ENCODE measurements at places on chromosomes 13 and 19.

DNA sequence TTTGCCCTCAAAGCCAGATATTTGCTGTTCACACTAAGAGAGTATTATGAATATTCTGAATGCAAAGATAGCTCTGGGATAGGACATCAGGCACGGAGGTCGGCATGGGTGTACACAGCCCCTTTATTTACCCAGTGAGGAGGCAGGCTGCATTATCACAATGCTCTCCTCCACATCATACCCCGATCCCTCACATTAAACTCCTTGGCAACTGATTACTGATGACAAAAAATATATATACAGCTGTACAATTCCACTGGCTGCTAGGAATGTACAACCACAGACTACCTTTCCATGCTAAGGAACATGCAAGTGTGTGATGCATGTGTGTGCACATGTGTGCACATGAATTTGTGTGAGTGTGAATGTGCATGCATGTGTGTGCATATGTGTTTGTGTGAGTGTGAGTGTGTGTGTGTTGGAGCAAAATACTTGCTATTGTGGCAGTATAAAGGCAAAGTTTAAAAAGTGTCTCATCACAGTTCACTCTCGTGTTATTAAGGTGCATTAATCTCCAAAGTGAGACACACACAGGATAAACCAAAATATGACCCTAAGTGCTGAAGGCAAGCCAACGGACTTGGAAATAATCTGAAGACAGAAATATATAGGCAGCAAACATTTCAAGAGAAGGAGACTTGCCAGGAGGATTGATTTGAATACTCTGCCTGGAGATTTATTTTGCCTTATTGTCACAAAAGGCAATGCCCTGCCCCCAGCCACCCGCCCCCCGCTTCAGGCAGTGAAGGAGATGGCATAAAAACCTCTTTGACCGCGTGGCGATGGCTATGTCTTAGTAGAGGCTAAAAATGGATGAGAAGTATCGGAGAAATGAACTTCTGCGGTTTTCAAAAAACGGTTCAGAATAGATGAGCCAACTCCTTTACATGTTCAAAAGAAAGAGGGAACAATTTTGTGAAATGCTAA is 274.8 kb downstream of the TSHZ3 start:
- DNase-seq = no peak

DNA sequence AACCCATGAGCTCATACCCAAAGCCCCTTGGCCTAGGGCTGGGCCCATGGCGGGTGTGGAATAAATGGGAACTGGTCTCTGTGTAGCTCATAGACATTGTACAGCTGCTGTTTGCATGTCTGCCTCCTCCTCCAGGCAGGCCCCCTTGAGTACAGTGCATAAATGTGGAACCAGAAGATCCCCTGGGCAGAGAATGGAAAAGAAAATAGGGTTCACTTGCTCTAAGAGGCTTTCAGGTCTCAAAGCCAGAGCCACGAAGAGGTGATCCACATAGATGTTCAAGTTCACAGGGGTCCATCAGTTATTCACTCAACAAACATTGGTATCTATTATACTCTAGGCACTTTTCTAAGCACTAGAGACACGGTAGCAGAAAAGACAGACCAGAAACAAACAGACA is 79.2 kb upstream of the CACNA1A start:
- DNase-seq = no peak

GRCh38 chr13:36395280-36395679 is 37.0 kb upstream of the CCNA1 start:
- DNase-seq = peak; percentile 79

- no peak for DNase-seq
Observed at GRCh38 chr19:11494634-11495285, 10.9 kb downstream of the ZNF653 start.

GRCh38 chr19:12636631-12637030 is 25.9 kb downstream of the ZNF791 start:
- no peak for DNase-seq
